ENCODE measurements at places on chromosomes 4 and X. TPM values are rescaled to one million over a fixed set of nuclear protein-coding genes. Genes with fewer than 3 reads are reported as not detected.
A peak's percentile ranks its signal among the peaks of the same experiment; 100 is the strongest.

The SATL1 gene
- polyA plus RNA-seq, result 0.36 TPM

The ENAM gene
- polyA plus RNA-seq, result 2.2 TPM

The HSFX1 gene
- 1.4 TPM for polyA plus RNA-seq

The RENBP gene
- polyA plus RNA-seq, result 7.2 TPM

The GPR119 gene
- polyA plus RNA-seq, result not detected

The GPR101 gene
- not detected for polyA plus RNA-seq

DNA sequence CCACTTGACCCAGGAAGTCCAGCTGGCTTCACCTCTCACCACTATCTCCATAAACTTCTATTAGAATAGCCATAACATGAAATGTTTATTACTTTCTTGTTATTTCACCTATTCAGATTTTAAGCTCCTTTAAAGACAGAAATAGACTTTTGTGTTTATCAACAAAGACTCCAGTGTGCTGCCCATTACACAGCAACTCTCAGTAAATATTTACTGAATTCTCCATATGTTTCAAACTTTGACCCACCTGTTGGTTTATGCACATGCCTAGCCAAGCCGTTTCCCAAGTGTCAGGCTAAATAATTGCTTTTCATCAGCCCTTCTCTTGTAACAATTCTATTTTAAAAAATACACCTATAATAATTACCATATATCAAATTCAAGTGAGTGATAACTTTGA is 242.9 kb upstream of the NEIL3 start:
- no peak for DNase-seq

- DNase-seq, result peak; percentile 79
Observed at GRCh38 chr4:2497931-2498330, 29.0 kb downstream of the RNF4 start.

DNA sequence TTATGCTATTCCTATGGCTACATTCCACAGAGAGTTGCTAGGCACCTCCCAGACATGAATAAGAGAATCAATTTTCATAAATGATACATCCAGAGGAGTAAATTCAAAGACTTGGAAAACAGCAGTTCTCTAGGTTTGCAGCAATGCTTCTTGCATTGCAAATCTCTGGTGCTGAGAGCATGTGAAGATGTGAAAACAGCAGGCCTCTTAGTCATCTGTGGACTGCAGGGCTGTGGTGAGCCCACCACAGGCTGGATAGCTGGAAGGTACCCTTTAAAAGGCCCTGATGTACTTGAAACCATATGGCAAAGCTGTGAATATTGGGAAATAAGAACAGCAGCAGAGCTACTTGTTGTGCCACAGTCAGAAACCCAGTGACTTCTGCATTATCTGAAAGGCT is 2135.9 kb downstream of the ARAP2 start:
- no peak for DNase-seq

- peak; percentile 50 for DNase-seq
Observed at GRCh38 chr4:26953366-26953765, 92.7 kb downstream of the STIM2 start.

- no peak for DNase-seq
Observed at GRCh38 chr4:37690976-37691375, 4.8 kb upstream of the RELL1 start.

- DNase-seq, result no peak
Observed at GRCh38 chr4:114728426-114728825, 129.8 kb downstream of the UGT8 start.

- DNase-seq, result no peak
Observed at GRCh38 chrX:14670819-14671218, 141.5 kb downstream of the GLRA2 start.

GRCh38 chr4:60737858-60738257 is 462.3 kb upstream of the ADGRL3 start:
- no peak for DNase-seq

- DNase-seq, result no peak
Observed at GRCh38 chr4:107850438-107850837, 25.7 kb downstream of the SGMS2 start.

DNA sequence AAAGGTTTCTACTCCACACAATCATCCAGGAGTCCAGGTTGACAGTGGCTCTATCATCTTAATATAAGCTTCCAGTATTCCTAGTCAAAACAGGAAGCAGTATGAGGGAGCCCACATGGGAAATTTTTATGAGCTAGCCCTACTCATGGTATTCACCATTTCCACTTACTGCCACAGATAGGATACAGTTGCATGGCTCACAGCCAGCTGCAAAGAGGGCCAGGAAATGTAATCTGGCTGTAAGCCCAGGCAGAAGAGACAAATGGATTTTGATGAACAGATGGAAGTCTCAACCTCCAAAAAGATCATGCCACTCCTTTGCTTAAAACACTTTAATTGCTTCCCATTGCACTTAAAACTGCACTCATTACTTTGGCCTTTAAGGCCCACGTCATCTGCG is 150.6 kb downstream of the ADAMTS3 start:
- peak; percentile 81 for DNase-seq

- peak; percentile 87 for DNase-seq
Observed at GRCh38 chr4:52376132-52376704, 282.9 kb downstream of the USP46 start.

DNA sequence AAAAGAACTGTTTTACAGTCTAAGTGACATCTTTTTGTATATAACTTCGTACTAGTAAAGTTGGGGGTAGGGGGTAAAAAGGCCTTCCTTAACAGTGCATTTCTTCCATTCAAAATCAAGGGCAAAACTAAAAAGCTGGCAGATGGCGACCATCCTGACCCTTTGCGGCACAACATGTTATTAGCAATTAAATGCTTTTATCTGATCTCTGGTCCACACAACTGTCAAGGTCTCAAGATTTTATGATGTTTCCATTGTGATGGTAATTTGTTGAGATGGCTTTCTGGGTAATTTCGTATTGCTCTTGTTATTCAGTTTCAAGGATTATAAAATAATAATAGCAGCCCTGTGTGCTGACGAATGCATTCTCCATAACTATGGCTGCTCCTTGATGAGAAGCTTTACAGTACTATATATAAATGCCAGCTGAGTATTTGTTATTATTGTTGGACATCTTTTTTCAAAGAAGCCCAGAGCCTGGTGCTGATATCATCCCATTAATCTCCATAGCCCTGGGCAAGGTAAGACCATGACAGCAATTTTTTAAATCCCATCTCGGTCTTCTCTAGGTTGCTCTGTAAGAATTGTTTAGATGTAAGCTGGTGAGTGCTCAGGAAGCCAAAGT is 89.5 kb downstream of the CBR4 start:
- no peak for DNase-seq

DNA sequence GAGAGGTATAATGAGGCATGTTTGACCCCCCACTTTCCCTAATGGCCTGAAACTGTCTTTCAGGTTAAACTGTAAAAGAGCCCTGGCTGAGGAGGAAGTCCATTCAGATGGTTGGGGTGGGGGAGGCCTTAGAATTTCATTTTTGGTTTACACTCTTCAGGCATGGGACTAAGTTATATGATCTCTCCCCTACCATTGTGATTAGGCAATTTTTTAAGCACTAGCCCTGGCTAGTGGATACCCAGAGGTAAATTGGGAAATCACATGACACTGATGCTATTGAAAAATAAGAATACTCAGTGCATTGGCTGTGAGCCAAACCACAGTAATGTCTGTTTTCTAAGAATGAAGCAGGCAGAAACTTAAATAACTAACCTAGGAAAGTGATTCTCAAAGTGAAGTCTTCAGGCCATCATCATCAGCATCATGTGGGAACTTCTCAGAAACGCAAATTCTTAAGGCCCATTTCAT is 149.7 kb downstream of the RRAGB start:
- peak; percentile 0 for DNase-seq

DNA sequence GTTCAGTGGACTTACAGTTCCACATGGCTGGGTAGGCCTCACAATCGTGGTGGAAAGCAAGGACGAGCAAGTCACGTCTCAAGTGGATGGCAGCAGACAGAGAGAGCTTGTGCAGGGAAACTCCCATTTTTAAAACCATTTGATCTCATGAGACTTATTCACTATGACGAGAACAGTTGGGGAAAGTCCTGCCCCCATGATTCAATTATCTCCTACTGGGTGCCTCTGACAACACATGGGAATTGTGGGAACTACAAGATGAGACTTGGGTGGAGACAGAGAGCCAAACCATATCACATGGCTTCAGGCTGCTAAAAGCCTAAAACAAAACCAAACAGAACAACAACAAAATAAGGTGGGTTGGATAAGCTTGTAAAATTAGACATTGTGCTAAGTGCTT is 194.4 kb upstream of the CPEB2 start:
- DNase-seq, result no peak

GRCh38 chr4:154928640-154929257 is 147.7 kb downstream of the RBM46 start:
- DNase-seq, result no peak

- DNase-seq, result no peak
Observed at GRCh38 chrX:40368611-40369061, 212.1 kb upstream of the ATP6AP2 start.

DNA sequence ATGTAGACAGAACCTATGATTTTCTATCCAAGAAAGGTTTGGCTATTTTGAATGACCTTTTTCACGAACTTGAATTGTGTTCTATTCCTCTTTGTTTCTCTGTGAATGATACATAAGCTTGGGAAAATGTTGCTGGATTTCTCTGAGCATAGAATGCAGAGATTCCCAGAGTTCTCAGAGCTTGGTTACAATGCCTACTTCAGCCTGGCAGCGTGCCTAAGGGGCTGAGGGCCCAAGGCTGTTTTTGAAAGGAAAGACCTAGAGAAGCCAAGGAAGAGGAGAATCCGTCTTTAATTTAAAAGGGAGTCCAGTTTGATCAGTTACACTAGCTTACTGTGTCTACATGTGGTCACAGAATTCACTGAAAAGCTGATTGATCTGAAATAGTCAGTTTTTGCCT is 55.3 kb upstream of the CXorf51B start:
- DNase-seq, result no peak
